ENCODE measurements at places on chromosomes 12 and 14. TPM values are rescaled to one million over a fixed set of nuclear protein-coding genes. Genes with fewer than 3 reads are reported as not detected.
A peak's percentile ranks its signal among the peaks of the same experiment; 100 is the strongest.

The SLC17A8 gene
- not detected for total RNA-seq

The GPD1 gene
- 0.14 TPM for total RNA-seq

The PSEN1 gene
- 35.4 TPM for total RNA-seq

The ESPL1 gene
- total RNA-seq, result 15.0 TPM

The GPN3 gene
- total RNA-seq, result 26.0 TPM

The ABCD2 gene
- total RNA-seq, result 0.03 TPM

The CDKN3 gene
- total RNA-seq, result 61.1 TPM

- DNase-seq, result peak; percentile 71
Measured at GRCh38 chr12:14654416-14654815, 42.0 kb downstream of the GUCY2C start.

DNA sequence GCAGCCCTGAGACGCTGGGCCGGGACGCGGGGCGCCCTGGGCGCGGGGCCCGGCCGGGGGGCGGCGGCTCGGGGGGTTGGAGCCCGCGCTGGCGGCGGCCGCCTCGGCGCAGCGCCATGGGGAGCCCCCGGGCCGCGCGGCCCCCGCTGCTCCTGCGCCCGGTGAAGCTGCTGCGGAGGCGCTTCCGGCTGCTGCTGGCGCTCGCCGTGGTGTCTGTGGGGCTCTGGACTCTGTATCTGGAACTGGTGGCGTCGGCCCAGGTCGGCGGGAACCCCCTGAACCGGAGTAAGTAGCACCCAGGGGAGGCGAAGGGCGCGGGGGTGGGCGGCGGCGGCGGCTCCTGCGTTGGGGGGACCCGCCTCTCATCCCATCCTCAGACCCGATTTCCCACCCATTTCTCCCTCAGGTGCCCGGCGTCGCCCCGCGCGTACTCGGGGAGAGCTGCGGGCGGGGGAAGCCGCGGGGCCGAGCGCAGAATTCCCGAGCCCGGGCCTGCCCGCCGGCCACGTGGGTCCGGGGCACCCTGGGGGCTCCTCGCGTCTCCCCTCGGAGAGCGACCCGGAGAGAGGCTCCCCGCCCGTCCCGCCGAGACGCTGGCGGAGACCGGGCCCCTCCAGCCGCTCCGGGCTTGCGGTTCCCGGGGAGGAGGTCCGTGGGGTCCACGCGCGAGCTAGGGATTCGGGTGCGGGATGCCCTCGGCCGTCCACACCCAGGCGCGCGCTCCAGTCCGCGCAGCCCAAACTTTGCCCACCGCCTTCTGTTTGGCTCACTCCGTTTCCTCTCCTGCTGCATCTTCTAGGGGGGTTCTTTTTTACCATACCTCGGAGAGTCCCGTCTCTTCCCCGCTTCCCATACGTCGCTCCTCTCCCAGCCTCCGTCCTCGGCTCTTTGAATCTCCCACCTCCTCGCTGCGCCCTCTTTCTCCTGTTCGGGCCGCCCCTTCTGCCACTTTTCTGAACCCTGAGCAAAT lies 807 bp downstream of the B4GALNT3 start:
- DNase-seq, result no peak

DNA sequence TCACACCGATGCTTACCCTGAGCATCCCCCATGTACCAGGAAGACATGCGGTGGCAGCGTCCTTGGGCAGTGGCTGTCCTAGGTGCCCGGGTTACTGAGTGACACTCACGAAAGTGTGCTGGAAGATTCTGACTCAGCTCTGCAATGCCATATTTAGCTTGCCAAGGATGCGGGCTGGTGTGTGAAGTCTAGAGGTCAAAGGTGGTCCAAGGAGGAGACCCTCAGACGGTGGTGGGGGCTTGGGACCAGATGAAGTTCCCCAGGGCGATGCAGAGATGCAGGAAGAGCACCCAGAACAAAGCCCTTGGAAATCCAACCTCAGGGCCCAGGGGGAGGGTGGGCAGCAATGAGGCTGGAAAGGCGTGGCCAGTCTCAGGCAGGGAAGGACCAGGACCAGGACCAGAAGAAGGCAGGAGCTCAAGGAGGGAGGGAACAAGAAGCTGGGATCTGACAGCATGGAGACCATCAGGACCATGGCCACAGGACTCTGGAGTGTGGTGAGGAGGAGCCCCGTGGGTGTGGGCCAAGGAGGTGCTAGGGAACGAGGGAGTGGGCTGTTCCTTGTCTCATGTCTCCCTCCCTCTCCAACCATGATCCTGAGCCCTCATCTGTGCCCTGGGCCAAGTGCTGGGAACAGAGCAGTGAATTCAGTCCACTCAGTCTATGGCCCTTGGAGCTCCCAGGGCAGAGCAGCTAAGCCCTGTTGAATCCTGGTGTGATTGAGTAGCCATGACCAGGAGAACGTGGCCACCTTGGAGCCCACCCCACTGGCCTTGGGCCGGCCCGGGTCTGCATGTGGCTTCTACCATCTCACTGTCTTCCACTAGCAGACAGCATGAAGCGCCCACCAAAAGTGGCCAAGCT lies 310.1 kb upstream of the DIO3 start:
- no peak for DNase-seq

DNA sequence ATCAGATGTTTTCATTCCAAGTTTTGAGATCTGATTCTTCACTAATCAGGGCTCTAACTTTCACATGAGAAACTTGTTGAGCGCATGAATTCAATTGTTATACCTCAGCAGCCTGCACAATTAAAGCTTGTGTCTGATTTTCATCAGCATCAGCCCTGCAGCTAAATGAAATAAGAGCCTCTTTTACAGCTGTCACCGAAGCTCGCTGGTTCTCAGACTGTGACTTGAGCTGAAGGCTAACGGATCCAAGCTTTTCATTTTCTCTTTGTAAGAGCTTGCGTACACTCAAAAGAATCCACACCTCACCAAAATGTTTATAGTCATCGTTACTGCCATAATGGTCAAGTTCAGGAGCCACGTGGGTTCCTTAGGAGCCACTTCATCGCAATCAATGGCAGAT lies 65.5 kb upstream of the BEGAIN start:
- no peak for DNase-seq

- DNase-seq, result peak; percentile 1
Measured at GRCh38 chr12:57342207-57342691, 88.6 kb downstream of the R3HDM2 start.

DNA sequence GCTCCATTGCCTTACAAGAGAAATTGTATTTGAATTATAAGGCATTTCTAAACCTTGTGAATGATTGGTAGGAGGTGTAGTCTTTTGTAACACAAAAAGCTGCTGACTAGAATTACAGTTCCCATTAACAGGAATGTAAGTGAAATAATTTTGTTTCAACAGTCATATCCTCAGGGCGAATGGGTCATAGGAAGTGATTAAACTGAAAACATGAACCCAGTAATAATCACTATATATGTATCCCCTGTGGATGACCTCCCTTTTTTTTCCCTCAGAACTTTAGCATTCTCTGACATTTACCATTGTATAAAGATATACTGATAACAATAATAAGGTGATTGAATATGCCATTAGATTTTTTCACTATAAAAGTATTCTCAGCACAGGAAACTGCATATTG lies 312.3 kb downstream of the ATP23 start:
- peak; percentile 76 for DNase-seq

DNA sequence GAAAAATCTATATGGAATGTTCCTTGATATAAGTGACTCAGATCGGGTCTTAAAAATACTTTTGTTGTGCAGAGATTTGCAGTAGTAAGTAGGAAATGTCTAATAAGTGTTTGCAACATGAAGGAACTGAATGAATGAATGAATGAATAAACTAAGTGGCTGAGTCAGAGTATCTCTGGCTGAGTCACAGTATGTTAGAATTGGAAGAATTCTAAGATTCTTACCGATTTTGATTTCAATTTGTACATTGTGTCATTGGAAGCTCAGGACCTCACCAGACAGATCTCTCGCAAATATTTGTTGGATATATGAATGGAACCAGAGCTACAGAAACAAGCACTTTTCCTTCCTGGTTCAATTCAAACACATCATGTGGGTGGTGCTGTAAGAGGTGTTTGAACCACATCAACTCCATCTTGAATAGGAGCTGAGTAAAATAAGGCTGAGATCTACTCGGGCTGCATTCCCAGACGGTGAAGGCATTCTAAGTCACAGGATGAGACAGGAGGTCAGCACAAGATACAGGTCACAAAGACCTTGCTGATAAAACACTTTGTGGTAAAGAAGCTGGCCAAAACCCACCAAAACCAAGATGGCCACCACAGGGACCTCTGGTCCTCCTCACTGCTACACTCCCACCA lies 123.9 kb upstream of the FOXN3 start:
- peak; percentile 71 for DNase-seq

DNA sequence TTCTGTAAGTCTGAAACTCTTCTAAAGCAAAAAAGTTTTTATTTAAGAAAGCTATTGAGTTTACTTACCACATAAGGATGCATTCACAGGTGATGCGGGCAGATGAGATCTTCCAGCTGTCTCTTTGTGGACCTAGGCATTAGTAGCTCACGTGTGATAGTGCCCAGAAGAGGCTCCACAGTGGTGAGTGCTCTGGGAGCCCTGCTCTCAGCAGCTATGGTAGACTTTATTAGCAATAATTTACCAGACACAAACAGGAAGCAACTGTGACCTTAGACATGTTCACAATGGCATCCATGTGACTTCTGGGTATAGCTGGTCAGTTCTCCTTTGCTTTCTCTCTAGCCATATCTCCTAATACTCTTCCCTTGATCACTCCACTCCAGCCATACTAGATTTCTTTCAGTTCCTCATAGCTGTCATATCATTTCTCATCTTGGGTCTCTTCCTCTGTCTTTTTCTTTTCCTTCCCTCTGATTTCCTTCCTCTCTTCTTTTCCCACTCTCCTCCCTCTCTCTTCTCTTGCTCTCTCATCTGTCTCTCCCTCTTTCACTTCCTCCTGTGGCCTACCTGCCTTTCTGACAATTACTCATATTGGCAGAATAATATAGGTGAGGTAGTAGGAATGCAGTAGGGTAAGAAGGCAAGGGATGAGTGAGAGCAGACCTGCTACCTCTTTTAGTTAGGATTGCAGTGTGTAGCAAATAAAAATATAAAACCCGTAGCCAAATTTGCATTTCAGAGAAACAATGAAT lies 75.2 kb upstream of the SCAF11 start:
- DNase-seq, result no peak

DNA sequence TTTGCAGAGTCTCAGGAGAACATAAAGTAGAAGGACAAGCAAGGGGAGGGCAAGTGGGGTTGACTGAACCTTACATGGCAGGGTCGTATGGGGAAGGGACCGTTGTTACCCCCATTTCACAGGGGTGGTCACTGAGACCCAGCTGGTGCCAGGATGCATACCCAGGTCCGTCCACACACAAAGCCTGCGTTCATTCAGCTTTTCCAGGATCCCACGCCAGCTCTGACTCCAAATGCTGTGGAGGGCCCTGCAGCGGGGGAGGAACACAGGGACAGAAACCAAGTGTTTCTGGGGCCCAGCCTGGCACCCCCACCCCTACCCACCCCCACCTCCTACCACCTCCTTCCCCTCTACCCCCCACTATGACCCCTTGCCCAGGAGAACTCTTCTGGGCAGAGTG lies 16.5 kb upstream of the CHGA start:
- no peak for DNase-seq

DNA sequence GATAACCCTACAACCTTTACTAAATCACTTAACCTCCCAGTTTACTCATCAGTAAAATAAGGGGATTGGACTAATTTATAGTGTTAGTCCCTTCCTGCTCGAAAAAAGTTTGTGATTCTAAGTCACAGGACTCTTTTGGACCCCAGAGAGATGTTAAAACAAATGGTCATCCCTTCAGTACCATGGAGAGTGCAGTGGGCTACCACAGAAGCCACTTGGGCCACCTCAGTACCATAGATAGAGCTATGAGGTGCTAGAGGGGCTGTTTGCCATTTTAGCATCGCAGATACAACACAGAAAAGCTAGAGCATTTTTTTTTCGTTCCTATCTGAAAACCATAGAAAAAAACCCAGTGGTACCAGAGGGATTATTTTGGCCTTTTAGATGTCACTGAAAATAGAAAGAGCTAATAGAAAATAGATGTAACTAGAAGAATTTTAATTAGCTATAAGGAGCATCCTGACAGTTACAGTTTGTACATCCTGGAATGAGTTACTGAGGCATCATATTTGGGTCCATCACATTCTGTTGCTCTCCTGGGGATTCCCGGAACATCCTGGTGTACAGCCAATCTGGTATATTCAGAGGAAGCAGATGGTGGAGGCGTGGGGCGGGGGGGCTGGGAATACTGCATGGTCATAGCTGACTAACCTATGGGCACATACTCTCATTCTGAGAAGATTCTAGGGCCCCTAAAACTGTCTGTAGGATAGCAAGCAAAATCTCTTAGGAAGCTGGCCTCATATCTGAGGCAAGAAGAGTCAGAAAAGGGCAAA lies 2.8 kb downstream of the ZNF219 start:
- DNase-seq, result no peak
